CD4-positive, alpha-beta T cell treated with Interferon gamma for 1 hour (primary cell): ENCODE measurements at places on chromosomes 2 and 18.
A peak's percentile ranks its signal among the peaks of the same experiment; 100 is the strongest.

DNA sequence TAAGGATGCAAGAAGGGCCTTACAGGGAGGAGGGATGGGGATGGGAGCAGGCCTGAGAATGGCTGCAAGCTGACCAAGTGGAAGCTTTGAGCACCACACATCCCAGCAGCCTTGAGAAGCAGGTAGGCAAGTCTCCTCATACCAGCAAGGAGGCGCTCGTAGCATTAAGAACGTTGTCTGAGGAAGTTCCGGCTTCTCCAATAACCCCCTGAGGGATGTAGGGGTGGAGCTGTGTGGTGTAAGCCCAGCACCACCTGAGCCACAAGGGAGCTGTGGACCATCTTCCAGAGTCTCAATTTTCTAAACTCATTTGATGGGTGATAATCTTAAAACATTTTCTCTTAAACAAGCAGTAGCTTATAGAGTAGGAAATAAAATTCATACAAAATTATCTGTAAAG, 50.6 kb downstream of the ST3GAL5 start:
- DNase-seq, result no peak

DNA sequence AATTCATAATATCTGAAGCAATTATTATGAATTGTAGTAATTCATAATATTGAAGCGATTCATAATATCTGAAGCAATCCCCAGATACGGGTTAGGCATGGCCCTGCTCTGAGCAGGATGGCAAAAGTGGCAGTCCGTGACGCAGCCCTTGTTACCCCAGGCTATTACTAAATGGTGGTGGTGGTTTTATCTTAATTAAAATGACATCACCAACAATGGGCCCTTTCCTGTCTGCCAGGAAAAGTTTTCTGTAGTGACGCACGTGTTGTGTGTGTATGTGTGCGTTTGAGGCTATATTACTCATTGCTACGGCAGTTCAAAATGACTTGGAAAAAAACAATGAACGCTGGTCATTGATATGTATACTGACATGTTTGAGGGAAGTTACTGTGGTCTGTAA, 10.6 kb upstream of the MOCOS start:
- no peak for DNase-seq

- no peak for DNase-seq
Measured at GRCh38 chr2:210584834-210585233, 28.4 kb downstream of the CPS1 start.

GRCh38 chr2:232901736-232902578, 31.9 kb downstream of the SNORC start:
- peak; percentile 33 for DNase-seq

DNA sequence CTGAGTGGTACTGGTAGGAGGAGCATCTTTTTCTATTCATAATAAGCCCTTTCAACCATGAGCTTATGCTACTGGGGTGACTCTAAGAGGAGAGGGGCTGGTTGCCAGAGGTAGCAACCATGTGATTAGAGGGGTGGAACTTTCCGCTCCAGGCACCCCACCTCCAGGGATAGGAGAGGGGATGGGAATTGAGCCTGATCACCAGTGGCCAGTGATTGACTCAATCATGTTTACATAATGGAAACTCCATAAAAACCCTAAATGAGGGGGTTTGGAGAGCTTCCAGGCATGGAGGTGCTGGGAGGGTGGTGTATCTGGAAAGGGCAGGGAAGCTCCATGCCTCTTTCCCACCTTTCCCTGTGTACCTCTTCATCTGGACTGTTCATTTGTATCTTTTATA, 46.6 kb upstream of the RHOB start:
- DNase-seq, result no peak

DNA sequence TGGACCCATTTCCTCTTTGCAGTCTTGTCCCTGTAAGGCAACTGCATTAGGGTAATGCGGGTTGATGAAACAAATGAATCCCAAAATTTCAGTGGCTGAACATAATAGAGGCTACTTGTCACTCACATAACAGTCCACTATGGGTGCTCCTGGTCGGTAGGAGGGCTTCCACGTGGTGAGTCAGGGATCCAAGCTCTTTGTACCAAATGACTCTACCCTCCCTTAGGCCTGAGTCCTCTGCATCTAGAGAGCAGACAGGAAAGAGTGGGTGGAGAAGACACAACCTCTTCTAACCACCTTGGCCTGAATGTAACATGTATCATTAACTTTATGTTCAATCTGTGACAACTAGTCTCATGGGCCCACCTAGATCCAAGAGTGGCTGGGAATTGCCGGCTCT, 86.2 kb upstream of the HAAO start:
- no peak for DNase-seq

DNA sequence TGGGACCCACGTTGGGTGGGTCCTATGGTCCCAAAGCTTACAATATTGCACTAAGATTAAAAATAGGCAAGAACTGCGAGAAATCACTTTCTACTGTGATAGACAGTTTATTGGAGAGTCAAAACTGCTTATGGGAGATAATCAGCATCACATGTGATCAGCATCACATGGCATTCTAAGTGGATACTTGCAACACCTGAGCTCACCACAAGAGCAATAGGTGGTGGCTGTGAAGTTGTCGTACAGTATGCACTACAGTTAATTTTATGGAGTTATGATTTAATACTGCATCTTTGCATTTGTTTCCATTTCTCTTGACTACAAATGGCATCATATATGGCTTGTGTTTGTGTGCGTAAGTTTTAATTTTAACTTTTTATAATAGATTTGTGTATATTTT, 11.6 kb downstream of the PNO1 start:
- DNase-seq, result no peak
